Renal pelvis (tissue), 12 donors: ENCODE measurements at places on chromosomes 2 and 18. TPM values are rescaled to one million over a fixed set of nuclear protein-coding genes. Genes with fewer than 3 reads are reported as not detected.

Gene RAD51AP2
- polyA plus RNA-seq = 0.12 TPM

Gene TOGARAM2
- polyA plus RNA-seq = 0.83 TPM

Gene HOXD12
- polyA plus RNA-seq = 0.34 TPM

Gene SPP2
- polyA plus RNA-seq = not detected

Gene ALPG
- not detected for polyA plus RNA-seq

Gene ABCG5
- 0.40 TPM for polyA plus RNA-seq

Gene NYAP2
- polyA plus RNA-seq = 0.04 TPM

Gene DSG4
- polyA plus RNA-seq = not detected

Gene SULT6B1
- polyA plus RNA-seq = not detected

Gene SERPINB10
- polyA plus RNA-seq = not detected

Gene ELOA2
- not detected for polyA plus RNA-seq

Gene SATB2
- 15.2 TPM for polyA plus RNA-seq

Gene MITD1
- polyA plus RNA-seq = 50.9 TPM

Gene LOXHD1
- 0.78 TPM for polyA plus RNA-seq

Gene THSD7B
- 2.4 TPM for polyA plus RNA-seq

Gene PLB1
- polyA plus RNA-seq = 1.3 TPM

Gene CHAC2
- 4.3 TPM for polyA plus RNA-seq

Gene VIT
- polyA plus RNA-seq = not detected

Gene ASB18
- 0.07 TPM for polyA plus RNA-seq

Gene LIMS4
- 1.1 TPM for polyA plus RNA-seq

Gene FSIP2
- 2.7 TPM for polyA plus RNA-seq

Gene UGGT1
- polyA plus RNA-seq = 39.3 TPM

Gene ASXL3
- polyA plus RNA-seq = 8.5 TPM

Gene TBC1D8
- polyA plus RNA-seq = 41.0 TPM

Gene LRRC30
- polyA plus RNA-seq = 0.11 TPM

Gene SPATA3
- polyA plus RNA-seq = not detected

Gene TWSG1
- 67.0 TPM for polyA plus RNA-seq

Gene HSPD1
- polyA plus RNA-seq = 605 TPM

Gene CNTNAP5
- 0.11 TPM for polyA plus RNA-seq

Gene DYNAP
- not detected for polyA plus RNA-seq

Gene RUFY4
- 0.08 TPM for polyA plus RNA-seq

Gene GTF2A1L
- 1.1 TPM for polyA plus RNA-seq

Gene TUBA3E
- polyA plus RNA-seq = not detected

Gene LRP2
- polyA plus RNA-seq = 232 TPM

Gene GRHL1
- 5.1 TPM for polyA plus RNA-seq

Gene GPR155
- polyA plus RNA-seq = 13.2 TPM

Gene ZNF2
- polyA plus RNA-seq = 8.6 TPM

Gene KCNJ13
- 2.4 TPM for polyA plus RNA-seq

Gene HOXD10
- polyA plus RNA-seq = 203 TPM

Gene DAW1
- 0.60 TPM for polyA plus RNA-seq

Gene SFTPB
- 0.15 TPM for polyA plus RNA-seq
